ENCODE measurements at places on chromosomes 7 and 10.

- no peak for DNase-seq
Observed at GRCh38 chr7:113622796-113623195, 296.0 kb downstream of the PPP1R3A start.

DNA sequence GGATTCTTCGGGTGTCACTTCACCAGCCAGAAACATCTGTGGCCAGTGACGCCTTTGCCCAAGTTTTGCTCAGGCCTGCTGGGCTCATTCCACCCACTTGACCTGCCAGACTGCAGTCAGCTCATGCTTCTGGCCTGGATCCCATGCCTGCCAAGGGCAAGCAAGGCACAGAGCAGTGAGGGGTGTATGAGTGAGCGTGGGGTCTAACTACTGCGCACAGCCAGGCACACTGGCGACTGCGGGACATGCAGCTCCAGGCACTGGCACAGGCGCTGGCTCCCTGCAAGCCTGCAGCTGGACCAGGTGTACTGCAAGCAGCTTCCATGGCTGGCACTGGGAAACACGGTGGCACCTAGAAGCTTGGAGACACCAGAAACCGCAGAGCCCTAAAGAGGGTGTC, 80.1 kb downstream of the MTERF1 start:
- DNase-seq, result no peak

DNA sequence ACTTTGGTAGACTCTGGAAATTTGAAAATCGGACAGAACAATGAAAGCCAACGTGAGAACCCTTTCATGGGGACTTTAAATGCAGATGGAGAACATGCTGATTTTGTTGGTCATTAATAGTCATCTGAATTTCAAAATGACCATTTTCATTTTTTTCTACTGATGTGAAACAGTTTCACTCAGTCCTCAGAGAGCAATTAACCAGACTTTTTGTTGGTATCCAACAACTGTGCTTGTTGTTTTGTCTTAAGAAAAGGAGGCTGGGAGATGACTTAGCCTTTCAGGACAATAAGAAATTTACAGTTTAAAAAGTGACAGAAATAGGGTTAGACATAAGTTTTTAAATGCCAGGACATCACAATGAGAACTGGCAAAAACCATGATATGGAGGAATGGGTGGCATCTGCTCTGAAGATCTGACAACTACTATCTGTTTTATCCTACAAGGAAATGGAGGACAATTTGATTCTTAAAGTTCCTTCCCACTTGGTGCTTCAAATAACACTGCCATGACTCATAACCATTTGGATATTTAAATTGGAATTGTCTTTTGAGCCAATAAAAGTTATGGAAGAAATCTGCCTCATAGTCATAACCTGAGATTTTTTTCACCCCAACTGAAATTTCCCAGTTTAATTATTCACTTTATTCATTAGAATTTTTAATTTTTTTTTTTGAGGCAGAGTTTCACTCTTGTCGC, 87.2 kb upstream of the HPS1 start:
- peak; percentile 52 for DNase-seq

GRCh38 chr7:101066141-101066832, 19.0 kb upstream of the TRIM56 start:
- no peak for DNase-seq

DNA sequence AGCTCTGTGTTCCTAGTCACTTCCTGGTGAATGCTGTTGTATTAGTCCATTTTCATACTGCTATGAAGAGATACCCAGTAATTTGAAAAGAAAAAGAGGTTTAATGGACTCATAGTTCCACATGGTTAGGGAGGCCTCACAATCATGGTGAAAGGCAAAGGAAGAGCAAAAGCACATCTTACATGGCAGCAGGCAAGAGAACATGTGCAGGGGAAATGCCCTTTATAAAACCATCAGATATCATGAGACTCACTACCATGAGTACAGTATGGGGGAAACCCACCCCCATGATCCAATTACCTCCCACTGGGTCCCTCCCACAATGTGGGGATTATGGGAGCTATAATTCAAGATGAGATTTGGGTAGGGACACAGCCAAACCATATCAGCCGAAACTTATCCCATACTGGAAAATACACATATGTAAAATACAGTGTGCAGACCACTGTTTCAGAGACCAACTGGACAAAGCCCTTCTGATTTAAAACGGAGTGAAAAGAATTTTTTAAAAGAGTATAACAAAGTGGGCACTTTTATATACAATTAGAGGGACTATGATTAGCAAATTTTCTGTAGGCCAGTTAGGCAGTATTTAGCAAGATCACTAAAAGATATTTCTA, 8.0 kb downstream of the CYREN start:
- no peak for DNase-seq

- DNase-seq, result no peak
Observed at GRCh38 chr7:20193242-20193777, 23.9 kb downstream of the MACC1 start.

- no peak for DNase-seq
Observed at GRCh38 chr10:34273340-34273739, 541.8 kb downstream of the PARD3 start.

GRCh38 chr10:69153227-69153626, 26.8 kb upstream of the SUPV3L1 start:
- no peak for DNase-seq

- DNase-seq, result no peak
Observed at GRCh38 chr7:77606562-77606961, 69.5 kb downstream of the PTPN12 start.

DNA sequence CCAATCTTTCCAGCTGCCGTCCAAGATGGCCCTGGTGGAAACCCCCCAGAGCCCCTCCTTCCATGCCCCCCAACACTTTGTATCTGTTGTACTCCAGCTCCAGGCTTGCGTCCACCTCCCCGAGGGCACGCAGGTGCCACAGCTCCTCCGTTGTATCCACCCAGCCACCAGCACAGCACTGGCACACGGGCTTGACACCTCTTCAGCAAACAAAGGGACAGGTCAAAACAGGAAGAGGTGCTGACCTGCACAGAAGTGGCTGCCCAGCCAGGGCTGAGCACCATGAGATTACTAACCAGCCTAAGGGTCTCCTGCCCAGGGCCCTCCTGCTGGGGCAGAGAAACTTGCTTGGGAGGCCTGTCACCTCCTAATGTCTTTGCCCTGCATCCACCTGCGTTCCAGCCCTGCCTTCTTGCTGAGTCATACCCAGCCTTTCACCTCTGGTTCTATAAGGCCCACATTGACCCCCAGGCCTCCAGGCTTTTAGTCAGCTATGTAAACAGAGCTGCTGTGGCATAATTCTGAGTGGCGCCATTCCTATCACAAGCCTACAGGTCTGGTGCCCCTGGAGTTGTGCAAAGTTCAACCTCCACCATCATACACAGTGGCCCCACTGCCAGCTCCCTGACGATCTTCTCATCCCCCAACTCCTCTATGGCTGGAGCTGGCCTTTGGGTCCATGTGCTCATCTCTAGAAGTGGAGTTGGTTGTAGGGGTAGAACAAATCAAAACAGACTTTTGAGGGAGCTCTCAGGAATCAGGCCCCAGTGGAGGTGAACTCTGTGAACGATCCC, 20.9 kb downstream of the SLC29A3 start:
- DNase-seq, result no peak

GRCh38 chr7:81007051-81007450, 88.2 kb upstream of the SEMA3C start:
- DNase-seq, result no peak

- DNase-seq, result no peak
Observed at GRCh38 chr7:3191548-3191947, 109.5 kb upstream of the SDK1 start.

- peak; percentile 83 for DNase-seq
Observed at GRCh38 chr7:84194484-84195271, at the start of gene SEMA3A. Gene SEMA3A (minus strand): TSS chr7:84194789. CDS start chr7:84194586, 203 bp downstream.

GRCh38 chr10:59098831-59099452, 77.5 kb upstream of the PHYHIPL start:
- DNase-seq, result peak; percentile 79

- DNase-seq, result no peak
Observed at GRCh38 chr10:12181065-12181775, 14.5 kb downstream of the NUDT5 start.
